ENCODE measurements at places on chromosomes 5 and 9. TPM values are rescaled to one million over a fixed set of nuclear protein-coding genes. Genes with fewer than 3 reads are reported as not detected.

DNA sequence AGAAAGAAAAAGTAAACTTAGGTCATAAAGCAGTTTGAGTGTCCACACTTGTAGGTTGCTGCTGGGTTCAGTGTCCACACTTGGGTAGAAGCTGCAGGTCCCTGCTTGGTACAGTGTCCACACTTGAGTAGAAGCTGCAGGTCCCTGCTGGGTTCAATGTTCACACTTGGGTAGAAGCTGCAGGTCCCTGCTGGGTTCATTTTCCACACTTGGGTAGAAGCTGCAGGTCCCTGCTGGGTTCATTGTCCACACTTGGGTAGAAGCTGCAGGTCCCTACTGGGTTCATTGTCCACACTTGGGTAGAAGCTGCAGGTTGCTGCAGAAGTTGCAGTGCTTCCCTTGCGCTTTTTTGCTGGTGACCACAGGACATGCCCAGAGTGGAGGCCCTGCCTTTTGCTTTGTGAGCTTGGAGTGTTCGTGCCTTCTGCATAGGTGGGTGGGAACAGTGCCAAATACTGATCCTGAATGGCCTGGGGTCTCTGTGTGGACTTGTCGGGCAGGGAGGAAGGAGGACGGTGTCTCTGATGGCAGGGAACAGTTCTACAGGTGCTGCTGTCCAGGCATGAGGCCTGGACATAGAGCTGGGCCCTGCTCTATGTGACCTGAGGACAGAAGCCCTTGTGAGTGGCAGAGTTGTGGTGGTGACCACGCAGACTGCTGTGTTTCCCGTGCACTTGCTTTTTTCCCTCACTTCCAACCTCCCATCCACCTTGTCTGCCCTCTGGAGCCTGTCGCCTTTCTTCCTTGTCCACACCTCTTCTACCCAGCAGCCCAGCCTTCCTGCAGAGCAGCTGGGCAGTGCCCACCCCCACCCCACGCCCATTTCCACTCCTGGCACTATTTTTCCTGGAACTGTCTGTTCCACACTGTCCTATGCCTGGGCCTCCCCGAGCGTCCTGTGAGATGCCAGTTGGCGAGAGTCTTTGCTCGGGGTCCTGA is 120.8 kb downstream of the EHMT1 start:
- DNase-seq = no peak

DNA sequence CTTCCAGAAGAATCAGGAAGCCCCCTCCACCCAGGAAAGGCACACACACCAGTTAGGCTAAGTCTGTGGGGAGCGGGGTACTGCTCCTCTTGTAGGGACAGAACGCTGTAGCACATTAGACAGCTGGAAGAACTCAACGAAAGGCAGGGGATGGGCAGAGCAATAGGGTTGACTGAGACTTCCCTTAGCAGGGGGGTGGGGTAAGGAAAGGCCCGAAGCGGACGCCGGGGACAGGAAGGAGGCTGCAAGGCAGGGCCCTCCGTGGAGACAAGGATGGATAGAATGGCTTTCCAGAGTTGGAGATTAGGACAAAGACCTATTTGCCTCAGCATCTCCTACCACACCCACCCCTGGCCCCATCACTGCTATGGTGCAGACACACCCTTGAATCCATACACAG is 14.3 kb downstream of the CNTFR start:
- DNase-seq = no peak

- DNase-seq = no peak
These were observed 135.0 kb downstream of the HSD17B3 start for GRCh38 chr9:96167011-96167410.

DNA sequence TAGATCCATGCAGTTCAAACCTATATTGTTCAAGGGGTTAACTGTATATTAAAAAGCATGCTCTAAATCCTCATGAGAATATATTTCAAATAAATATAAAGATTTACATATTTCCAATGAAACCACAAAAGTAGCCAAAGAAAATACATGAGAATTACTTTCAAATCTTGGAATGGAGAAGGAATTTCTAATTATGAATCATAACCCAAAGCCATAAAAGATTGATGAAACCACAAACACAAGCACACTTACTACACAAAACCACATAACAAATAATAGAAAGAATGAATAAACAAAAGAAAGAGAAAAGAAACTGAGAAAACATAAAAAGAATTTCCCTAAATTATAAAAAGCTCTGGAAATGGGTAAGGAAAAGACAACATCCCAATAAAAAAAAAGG is 16.0 kb downstream of the ERP44 start:
- no peak for DNase-seq

GRCh38 chr5:150119421-150120061 is 33.2 kb upstream of the CSF1R start:
- DNase-seq = no peak

The KIAA0825 gene
- total RNA-seq = 5.5 TPM

All from lower lobe of right lung (tissue), 2 donors.